EH (cell line): ENCODE measurements at places on chromosomes 4 and X.

DNA sequence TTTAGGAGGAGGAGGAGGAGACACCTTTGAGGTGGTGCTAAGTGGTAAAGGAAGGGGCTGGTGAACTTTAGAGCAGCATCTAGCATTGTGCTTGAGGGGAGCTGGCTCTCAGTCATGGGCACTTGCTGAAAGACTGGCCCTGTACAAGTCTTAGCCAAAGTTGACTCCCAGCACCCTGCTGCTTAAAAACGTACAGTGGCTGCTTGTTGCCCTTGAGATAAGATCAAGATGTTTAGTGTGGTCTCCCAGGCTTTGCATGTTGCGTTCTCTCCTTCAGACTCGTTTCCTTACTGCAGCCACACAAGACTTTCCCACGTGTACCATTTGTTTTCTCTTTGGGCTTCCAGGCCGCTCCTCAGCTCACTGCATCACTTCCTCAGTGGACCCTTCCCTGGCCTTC is 1.8 kb downstream of the MED28 start:
- DNase-seq, result no peak

DNA sequence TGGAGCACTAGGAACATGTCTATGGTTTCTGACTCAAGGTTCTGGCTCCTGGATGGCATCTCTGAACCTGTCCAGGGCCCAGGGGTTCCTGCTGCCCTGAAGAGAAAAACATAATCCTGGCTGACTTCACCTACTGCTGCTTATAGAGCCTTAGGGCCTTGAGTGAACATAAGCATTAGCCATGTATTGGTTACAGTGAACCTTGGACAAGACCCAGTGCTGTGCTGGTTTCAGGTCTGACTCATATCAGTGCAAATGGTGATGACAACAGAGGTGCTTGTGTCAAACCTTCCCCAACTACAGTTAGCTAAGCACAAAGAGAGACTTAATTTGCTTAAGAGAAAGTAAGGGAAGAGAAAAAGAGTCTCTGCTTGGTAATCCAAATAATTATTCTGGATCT is 1047.2 kb downstream of the GLUD2 start:
- DNase-seq, result peak; percentile 48

DNA sequence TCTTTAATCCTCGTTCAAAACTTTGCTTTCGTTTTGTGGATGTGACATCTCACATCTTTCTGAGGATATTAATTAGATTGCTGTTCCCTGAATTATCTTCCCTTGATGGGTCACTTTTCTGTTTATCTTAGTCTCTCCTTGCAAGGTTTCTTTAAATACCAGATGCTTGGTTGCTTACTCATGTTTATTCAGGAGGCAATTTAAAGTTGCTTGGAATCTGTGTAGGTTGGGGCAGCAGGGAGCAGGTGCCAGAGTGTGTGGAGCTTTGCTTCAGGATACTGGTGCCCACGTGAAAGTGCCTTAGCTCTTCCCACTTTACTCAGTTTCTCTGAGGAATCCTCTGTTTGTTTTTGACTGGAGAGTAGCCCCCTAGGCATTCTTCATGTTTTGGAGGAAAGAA is 24.0 kb downstream of the ANAPC4 start:
- DNase-seq, result peak; percentile 42

GRCh38 chr4:74675673-74676279 is 118.5 kb downstream of the BTC start:
- peak; percentile 70 for DNase-seq

DNA sequence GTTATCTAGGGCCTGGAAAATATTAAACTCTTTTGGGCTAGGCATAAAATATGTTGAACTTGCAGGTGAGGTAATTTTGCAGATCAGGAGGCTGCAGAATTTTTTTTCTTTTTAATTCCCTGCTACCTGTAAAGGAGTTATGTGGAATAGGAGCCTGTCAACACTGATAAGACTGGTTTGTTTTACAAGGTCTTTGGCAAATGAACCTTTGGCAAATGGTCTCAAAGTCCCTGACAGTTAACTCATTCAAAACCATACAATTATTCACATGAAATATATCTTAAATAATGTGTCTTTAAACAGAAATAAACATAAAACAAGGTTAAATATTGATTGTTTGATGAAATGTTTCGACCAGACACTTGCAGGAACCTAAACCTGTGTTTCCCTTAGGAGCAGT is 340.2 kb downstream of the GASK1B start:
- DNase-seq, result no peak

DNA sequence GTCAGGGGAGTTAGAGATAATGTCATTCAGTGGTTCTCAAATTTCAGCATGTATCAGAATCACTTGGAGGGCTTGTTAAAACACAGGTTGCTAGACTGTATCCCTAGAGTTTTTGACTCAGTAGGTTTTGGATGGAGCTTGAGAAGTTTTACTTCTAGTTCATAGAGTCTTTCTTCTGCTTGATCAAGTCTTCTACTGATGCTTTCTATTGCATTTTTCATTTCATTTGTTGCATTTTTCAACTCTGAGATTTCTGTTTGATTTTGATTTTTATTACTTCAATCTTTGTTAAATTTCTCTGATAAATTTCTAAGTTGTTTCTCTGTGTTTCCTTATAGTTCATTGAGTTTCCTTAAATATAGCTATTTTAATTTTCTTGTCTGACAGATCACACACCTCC is 361.4 kb downstream of the RAPGEF2 start:
- no peak for DNase-seq

- no peak for DNase-seq
Measured at GRCh38 chrX:106208154-106208553, 40.0 kb downstream of the PWWP3B start.
